ENCODE measurements at places on chromosomes 13 and 19.

- no peak for DNase-seq
Observed at GRCh38 chr13:99973808-99974185, 2.2 kb upstream of the ZIC5 start.

DNA sequence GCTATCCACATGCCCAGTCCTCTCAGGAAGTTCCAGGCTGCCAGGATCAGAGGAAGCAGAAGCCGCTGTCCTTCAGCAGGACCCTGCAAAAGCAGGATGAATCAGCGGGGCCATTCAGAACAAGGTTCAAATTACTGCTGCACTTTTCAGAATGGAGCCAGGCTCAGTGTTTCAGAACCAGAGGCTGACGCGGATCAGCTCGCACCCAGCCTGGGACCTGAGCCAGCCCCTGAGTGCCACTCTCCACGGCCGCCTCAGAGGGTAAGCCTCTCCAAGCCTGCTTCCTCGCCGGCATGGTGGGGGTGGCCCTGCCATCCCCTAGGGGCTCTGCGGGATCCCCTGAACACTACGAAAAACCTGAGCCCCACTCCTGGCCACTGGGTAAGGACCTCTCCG, 24.7 kb downstream of the RASA3 start:
- no peak for DNase-seq

DNA sequence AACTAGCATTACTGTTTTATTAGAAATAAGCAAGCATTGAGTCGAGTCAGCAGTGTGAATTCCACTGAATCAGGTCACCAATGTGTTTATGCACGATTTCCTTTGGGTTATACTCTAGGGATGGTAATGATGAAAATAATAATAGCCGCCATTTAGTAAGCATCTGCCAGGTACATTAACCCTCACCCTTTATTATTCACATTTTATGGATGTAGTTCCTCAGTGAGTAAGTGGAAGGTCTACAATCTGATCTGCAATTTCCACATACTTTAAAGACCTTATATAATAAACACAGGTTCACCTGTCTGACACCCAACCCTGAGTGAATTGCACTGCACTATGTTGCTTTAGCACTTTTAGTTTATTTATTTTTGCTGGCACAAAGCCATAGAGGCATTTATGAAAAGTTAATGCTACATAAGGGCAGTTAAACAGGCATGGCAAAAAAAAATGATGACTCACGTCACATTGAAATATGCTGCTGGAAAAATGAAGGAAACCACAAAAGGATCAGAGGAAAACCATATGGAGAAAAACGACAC, 122.4 kb downstream of the TRPC4 start:
- no peak for DNase-seq

DNA sequence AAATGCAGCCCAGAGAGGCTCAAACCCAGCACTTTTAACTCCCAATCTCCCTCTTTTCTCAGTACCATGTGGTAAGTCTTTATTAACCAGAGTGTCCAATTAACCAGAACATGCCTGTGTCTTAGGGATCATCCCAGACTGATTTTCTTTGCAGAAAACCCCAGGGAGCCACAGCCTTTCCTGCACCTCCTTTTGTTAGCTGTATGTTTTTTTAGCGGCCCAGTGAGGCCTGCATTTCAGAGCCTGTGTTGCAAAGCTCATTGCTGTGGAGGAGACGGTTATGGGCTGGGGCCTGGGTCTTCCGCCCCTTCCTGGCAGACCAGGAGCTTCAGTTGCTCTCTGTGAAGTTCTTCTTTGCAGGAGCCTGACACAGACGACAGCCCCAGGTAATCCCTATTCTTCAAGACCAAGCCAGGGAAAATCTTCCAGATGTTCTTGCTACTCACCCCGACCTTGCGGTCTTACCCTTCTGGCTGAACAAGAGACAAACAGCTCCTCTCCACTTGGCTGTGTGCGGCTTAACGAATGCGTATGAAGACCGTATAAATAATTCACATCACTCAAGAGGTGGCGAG, 70.7 kb upstream of the TSHZ3 start:
- DNase-seq: no peak

GRCh38 chr13:55160867-55161266, 1979.9 kb upstream of the PRR20A start:
- DNase-seq: no peak

GRCh38 chr19:3528080-3528479, 10.9 kb upstream of the TEKTIP1 start:
- DNase-seq: no peak

- no peak for DNase-seq
Observed at GRCh38 chr13:107721125-107721869, 494.0 kb downstream of the LIG4 start.

GRCh38 chr19:11693505-11694499, 44.9 kb downstream of the ZNF823 start:
- DNase-seq: no peak

DNA sequence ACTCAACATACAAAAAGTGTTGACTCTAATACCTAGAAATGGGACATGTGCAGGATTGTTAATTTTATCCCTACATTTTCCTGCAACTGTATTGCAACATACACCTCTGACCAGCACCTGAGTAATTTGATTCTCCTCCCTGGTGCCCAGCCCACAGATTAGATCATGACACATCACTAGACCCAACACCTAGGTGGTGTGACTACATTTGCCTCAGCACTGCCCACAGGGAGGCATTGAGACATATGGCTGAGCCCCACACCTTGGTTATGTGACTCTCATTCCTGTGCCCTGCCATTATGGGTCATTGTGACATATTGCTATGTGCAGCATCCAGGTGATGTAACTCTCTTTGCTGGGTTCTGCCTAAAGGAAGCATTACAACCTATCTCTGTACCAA, 13.2 kb upstream of the ZNF254 start:
- DNase-seq: no peak

GRCh38 chr13:32124743-32125142, 93.2 kb downstream of the FRY start:
- no peak for DNase-seq

GRCh38 chr13:20815464-20815863, 41.7 kb upstream of the EEF1AKMT1 start:
- DNase-seq: no peak

DNA sequence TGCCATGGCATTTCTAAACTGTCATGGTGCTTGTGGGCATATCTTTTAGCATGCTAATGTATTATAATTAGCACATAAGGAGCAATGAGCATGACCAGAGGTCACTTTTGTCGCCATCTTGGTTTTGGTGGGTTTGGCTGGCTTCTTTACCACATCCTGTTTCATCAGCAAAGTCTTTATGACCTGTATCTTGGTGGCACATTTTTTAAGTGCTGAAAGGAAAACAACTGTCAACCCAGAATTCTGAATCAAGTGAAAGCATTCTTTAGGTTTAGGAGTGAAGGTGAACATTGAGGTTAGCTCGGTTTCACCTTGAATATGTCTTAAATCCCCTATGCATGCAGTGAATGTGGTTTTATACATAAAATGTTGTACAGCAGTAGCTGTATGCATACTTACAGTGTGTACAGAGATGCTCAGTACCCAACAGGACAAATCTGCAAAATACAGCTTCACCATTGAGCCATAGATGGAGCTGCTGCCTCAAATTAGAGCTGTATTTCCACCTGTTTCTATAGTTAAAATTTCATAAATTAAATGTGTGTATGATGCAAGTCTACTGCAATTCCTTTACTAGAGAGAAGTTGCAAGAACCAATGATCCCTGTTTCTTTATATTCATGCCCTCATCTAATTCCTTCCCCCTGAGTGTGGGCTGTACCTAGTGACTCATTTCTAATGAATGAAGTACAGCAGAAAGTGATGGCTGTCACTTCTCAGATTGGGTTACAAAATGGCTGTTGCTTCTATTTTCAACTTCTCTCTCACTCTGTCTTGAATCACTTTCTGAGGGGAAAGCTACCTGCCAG, 25.2 kb upstream of the IGSF23 start:
- DNase-seq: no peak

DNA sequence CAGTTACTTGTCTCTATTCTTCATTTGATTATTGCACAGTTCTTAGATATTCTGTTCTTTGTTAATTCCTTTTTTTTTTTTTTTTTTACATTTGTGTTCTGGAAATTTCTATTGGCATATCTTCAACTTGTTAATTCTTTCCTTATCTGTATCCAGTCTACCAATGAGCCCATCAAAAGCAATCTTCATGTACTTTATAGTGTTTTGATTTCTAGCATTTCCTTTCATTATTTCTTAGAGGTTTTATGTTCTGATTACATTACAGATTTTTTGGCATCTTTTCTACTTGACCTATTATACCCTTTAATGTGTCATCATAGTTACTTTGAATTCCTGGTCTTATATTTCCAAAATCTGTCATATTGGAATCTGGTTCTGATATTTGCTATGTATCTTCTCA, 2194.8 kb downstream of the PCDH9 start:
- DNase-seq: no peak

DNA sequence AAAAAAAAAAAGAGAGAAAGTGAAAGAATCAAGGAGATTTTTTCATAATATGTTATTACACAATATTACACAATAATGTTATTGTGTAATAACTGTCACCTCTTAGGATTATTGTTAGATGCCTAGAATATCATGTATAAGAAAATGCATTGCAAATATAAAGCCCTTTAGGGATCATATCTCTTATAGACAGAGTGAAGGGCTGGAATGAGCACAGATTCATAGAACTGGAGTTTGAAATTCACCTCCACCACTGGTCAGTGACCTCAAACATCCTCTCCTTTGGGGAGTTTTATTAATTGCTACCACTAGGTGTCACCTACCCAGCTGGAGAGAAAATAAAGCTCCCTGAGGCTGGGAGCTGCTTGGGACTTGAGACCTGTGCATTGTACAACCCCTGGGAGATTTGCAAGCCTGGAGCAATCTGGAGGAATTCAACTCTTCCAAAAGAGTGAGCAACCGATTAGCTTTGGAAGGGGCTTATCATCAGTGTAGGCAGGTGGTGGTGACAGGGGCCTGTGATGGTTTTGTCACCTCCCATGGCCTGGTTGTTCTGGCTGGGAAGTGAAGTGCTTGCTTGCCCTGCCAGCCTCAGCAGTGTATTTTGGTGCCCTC, 30.3 kb upstream of the FRY start:
- no peak for DNase-seq

DNA sequence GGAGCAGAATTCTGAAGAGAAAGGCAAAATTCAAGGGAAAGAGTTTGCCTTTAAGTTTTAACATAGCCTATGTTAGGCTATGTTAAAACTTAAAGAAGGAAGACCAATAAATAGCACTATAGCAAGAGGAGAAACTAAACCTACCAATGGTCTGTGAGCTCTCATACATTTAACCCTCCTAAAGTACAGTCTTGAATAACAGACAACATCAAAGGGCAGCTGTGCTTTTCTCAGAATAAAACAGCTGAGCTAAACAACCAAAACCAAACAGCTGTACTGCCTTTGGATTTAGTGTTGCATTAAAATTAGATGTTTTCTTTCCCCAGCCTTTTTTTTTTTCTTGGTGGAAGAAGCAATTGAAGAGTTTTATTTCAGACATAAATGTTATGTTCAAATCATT, 34.0 kb downstream of the KLF5 start:
- DNase-seq: no peak

- DNase-seq: no peak
Observed at GRCh38 chr13:102974317-102975087, 91.7 kb downstream of the SLC10A2 start.

- DNase-seq: no peak
Observed at GRCh38 chr13:79519255-79519654, 38.3 kb downstream of the NDFIP2 start.

DNA sequence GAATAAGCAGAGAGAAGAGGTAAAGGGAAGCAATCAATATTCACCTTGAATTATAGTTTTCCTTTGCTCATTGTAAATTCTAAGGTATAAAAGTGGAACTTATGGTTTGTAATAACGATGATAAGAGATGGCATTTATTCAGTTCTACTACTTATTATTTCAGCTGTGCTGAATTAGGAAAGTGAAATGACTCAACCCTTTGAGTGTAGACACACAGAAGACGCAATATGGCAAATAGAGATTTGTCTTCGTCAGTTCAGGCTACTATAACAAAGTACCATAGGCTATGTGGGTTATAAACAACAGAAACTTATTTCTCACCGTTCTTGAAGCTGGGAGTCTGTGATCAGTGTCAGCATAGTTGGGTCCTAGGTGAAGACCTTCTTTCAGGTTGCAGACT, 713.0 kb upstream of the PCDH9 start:
- no peak for DNase-seq

DNA sequence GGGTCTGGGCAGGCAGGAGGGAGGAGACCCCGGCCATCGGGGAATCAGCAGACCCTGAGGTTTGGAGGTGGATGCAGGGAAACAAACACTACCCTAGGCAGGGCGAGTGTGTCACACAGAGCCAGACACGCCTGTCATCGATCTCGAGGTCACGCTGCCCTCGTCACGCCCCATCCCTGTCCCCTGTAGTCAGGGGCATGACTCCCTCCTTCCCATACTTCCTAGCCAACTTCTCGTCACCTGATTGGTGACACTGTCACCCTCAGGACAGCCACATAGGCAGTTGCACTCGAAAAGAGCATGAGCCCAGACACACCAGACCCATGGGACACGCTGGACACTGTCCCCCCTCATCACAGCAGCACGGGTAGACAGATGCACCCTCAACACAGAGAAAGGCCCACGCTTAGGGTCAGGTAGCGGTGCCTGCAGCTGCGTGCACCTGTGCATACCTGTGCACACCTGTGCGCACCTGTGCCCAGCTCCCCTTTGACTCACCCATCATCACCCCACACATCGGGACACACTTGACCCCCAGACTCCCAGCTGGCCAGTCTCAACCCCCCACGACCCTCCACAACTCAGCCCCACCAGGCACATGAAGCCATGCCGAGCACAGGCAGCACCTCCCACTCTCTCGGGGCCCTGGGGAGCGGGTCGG, 11.9 kb downstream of the CILP2 start:
- DNase-seq: no peak

GRCh38 chr13:59016250-59016649, 1147.5 kb downstream of the DIAPH3 start:
- DNase-seq: no peak

DNA sequence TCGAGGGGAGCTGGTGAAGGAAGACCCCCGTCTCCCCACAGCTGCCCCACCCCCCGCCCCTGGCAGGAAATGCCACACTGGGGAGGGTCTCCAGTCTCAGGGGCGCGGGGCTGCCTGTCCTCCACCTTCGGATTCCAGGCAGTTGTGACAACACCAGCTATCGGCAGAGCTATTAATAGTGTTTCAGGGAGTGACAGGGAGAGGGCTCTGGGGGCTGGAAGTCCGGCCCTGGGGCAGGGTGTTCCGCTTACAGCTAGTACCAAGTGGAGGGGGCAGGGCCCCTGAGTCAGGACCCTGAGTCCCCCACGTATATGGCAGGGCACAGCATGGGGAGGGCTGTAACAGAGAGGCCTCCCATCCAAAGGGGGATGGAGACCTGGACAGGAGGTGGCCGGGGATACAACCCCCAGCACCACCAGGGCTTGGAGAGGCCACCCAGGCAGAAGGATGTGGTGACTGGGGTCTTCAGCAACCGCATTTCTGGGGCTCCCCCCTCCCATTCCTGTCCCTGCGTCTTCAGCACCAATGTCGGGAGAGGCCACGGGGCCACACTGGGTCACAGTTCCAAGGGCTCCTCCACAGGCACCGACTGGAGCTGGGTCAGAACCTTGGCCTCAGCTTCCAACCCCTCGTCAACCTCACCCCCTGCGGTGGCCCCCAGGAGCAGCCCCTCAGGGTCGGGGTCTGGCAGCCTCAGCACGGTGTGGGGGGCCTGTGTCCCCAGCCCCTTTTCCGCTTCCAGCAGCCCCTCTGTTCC, 3.9 kb downstream of the SIX5 start:
- DNase-seq: no peak
